K562 (cell line): ENCODE measurements at places on chromosomes 6 and 20.

DNA sequence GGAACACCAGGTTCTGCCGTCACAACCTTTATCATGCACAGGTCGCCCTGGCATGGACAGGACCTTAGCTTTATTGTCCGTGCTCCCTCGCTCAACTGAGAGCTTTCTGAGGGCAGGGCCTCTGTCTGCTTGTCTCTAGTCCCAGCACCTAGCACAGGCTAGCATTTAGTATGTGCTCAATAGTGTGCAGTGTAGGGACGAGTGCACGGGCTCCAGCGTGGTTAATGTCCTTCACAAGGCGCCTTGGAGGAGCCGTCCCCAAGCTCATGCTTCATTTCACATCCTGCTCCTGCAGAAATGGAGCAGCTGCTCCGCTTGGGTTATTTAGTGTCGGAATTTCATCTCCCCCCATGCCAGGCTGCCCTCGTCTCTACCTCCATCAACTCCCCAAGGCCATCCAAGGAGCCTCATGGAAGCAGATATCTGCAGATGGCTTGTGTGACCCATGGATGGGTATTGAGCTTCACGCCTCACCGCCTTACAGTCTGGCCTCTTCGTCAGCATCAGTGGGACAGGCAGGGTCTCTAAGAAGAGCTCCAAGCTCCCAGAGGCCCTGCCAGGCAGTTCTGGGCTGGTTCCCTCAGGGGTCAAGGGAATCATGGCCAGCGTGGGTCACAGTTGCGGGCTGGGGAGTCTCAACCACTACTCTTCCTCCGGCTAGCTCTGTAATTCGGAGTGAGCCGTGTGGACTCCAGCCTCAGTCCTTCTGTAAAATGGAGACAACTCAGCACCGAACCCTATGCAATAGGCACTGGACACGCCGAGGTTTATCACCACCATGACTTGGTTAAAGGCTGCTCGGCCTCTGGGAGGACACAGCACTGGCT is 60.8 kb upstream of the APCDD1L start:
- DNase-seq, result no peak

DNA sequence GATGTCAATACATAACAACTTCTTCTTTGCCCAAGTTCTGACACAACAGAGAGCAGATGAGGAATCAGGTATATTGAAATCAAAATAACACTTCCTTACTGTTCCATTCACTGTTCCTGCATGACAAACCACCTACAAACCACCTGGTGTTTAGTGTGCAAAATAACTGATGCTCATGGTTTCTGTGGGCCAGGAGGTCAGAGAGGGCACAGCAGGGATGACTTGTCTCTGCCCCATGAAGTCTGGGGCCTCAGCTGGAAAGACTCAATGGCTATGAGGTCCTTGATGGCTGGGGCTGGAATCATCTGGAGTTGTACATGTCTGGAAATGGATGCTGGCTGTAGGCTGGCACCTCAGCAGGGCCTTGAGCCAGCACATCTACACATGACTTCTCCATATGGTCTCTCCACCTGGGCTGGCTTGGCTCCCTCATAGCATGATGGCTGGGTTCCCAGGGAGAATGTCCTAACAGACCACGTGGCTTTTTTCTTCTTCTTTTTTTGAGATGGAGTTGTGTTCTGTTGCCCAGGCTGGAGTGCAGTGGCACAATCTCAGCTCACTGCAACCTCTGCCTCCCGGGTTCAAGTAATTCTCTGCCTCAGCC is 7.4 kb upstream of the COX4I2 start:
- DNase-seq, result no peak

- DNase-seq, result no peak
Measured at GRCh38 chr6:167093922-167094432, 28.9 kb upstream of the CCR6 start.

GRCh38 chr20:50325651-50326050 is 135.0 kb downstream of the CEBPB start:
- DNase-seq, result no peak

- DNase-seq, result no peak
Measured at GRCh38 chr20:56427797-56428196, 15.7 kb downstream of the CASS4 start.

GRCh38 chr6:44053760-44054556 is 73.3 kb downstream of the MRPL14 start:
- DNase-seq, result no peak

DNA sequence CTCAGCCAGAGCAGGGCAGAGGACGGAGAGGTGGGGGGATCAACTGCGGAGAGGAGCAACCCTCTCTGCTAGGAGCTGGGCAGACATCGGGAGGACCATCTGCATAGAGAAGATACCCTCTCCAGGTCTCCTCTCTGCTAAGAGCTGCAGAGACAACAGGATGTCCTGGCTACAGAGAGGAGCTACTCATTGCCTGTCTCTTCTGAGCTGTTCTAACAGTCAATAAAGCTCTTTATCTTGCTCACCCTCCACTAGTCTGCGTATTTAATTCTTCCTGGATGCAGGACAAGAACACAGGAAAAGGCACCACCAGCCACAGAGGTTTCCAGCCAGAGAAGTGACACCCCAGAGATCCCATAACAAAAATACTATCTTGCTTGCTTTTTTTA is 871.1 kb upstream of the GJE1 start:
- no peak for DNase-seq

- DNase-seq, result no peak
Measured at GRCh38 chr6:18276610-18277236, 12.4 kb upstream of the DEK start.

GRCh38 chr6:161186173-161186769 is 87.6 kb downstream of the AGPAT4 start:
- peak; percentile 32 for DNase-seq

GRCh38 chr6:14732844-14733757 is 512.8 kb upstream of the JARID2 start:
- no peak for DNase-seq

DNA sequence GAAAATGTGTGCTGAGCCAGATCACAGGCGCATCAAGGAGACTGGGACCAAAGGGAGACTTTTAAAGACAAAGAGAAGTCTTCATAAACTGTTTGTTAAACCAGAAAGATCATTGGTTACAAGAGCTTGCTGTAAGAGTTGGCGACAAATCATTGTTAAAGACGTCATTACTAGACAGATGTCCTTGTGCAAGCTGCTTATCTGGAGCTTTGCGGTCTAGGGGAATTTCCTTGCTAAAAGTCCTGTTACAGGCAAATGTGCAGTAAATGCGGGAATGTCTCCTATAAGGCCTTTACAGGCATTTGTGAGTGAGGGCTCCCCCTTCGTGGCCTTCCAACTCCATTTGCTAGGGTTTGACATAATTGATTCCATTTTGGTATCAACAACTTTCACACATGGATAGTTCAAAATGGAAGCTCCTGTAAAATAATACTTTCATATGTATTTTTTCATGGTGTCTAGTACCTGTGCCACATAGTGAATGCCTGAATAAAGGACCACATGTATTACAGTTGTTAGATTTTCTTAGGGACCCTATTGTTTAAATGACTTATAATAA is 362.4 kb downstream of the UTRN start:
- no peak for DNase-seq

DNA sequence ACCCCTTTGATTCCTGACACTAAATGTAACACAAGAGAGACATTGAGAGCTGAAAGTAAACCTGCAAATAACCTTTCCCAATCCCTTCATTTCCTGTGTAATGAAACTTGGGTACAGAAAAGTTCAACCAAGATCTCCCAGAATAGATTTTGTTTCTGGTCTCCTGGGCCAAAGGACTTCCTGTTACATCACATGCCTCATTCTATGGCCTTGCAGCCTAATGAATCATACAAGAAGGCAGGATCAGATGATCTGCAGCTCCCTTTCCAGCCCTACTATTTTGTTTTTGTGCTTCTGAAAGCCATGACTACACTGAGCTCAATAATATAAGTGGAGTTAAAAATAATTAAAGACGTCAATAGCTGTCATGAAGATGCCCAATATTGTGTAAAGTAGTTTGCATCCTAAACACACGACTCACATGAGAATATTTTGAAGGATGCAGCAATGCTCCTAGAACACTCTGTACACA is 73.4 kb upstream of the NOX3 start:
- no peak for DNase-seq

DNA sequence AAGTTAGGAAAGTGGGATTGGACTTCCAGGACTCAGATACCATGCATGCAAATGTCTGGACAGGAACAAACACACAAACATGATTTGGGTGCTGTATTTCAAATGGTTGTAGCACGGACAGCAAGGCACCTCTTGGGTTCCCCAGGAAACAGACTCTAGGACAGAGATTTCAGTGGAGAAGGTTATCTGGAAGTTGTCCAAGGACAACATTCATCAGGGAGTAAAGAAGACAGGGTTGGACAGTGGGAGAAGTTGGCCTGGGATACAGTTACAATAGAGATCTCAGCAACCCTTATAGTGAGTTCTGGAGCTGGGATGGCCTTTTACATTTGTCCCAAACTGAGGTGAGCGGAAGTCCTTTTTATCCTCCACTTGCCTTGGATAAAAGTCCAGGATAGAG is 19.8 kb upstream of the TINAG start:
- DNase-seq, result no peak

GRCh38 chr20:54323227-54323734 is 115.4 kb downstream of the PFDN4 start:
- no peak for DNase-seq

DNA sequence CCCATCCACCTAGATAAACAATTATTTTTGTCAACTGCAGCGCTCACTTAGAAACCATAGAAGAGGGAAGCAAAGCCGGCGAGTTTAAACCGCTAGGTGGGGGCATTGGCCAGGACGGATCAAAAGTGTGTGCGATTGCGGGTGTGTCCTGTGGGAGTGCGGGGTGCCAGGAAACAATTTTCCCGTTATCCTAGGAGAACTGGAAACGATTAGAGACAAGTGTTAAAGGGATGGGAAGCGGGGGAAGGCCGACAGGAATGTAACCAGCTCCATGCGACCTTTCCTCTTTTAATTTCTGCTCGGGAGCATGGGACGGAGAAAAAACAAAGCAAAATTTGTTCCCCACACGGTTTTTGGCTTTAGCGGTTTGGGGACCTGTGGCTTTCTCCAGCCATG is 2.8 kb upstream of the HTR1B start:
- no peak for DNase-seq

GRCh38 chr6:140909625-140910024 is 1223.1 kb upstream of the GJE1 start:
- no peak for DNase-seq

DNA sequence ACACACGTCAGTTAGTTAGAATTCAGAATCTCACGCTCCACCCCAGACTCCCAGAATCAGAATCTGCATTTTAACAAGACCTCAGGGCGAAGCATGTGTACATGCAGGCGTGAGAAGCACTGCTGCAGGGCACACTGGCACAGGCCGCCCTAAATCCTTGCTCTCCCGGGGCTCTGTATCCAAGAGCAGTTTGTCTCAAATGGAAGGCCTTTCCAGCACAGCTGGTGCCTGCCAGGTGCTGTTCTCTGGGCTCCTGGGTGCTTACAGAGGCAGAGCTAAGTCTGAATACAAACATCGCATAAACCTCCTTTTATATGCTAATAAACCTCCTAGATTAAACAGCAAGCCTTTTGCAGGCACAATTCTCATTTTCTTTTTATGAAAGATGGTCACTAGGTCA is 119.1 kb upstream of the CD93 start:
- no peak for DNase-seq

- no peak for DNase-seq
Measured at GRCh38 chr20:62712606-62713005, 4.0 kb downstream of the NTSR1 start.

DNA sequence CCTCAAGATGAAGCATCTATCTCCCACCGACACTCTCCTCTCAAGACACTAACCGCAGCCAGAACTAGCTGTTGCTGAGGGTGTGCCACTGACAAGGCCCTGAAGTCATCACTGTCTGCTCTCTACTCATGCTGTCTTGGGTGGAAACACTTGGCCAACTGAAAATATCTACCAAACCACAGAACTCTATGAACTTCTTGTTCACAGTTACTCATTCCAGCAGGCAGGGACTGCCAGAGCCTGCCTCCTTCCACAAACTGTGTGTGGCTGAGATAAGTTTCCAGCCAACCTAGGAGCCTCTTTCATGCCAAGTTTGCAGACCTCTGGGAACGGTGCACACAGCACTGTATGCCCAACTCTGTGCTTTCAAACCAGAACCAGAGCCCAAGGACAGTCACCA is 45.5 kb upstream of the NXT1 start:
- no peak for DNase-seq
